Stimulated activated CD4-positive, alpha-beta T cell treated with anti-CD3 and anti-CD28 coated beads, Interleukin-1b, Interleukin-23, amount 100 ng/mL, for 1 hour (primary cell): ENCODE measurements at places on chromosomes 3 and 15.

GRCh38 chr15:97979140-97979520, 18.6 kb downstream of the ARRDC4 start:
- DNase-seq, result no peak

GRCh38 chr15:30791239-30792175, 112.2 kb upstream of the FAN1 start:
- no peak for DNase-seq

DNA sequence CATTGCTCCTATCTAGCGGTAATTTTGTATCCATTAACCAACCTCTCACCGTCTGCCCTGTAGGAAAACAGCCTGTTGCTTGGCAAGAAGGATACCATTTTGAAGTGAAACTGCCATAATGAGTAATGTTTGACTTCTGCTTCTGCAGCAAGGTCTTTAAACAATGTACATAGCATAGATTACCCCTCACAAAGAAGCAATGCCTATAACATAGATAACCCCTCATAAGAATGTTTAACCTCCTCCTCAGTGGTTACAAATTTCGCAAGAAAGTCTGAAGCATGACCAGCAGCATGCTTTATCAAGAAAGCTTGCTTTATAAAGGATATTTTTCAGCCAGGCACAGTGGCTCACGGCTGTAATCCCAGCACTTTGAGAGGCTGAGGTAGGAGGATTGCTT, 61.2 kb upstream of the MFGE8 start:
- DNase-seq, result no peak

DNA sequence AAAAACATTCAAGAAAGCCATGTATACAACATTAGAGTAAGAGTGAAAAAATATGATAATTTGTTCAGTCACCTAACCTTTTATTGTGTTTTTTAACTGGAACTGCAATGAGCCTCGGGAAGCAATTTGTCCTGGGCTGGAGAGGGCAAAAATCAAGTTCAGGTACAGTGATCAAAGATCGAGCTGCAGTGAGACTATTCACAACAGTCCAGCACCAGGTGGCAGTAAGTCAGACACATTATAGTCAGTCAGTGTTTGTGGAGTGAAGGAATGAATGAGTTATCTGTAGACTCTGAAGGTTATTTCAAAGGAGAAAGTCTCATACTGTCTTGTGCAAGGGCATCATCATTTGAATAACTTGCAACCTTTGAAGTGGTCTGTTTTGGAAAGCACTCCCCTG, 116.6 kb downstream of the CHDH start:
- DNase-seq, result no peak
